ENCODE measurements at places on chromosomes 12 and 14.

GRCh38 chr12:128603573-128604115 lies 220.1 kb downstream of the SLC15A4 start:
- DNase-seq = no peak

DNA sequence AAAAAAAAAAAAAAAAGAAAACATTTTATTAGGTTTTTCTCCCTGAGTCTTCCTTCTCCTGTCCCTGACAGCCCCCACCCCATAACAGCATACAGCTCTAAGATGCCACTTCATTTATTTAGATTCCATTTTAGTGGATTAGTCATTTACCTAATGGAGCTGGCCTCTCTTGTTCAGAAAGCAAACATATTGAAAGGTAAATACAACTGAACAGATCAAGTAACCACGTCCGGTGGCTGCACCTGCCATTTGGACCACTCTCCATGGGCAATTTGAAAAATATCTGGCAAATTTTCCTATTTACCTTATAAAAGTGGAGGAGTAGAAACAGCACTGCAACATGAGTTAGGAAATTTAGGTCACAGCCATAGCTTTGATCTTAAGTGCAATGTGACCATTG lies 254.6 kb downstream of the C12orf42 start:
- no peak for DNase-seq

- DNase-seq = no peak
Measured at GRCh38 chr14:65101631-65102440, 481 bp downstream of the MAX start.

DNA sequence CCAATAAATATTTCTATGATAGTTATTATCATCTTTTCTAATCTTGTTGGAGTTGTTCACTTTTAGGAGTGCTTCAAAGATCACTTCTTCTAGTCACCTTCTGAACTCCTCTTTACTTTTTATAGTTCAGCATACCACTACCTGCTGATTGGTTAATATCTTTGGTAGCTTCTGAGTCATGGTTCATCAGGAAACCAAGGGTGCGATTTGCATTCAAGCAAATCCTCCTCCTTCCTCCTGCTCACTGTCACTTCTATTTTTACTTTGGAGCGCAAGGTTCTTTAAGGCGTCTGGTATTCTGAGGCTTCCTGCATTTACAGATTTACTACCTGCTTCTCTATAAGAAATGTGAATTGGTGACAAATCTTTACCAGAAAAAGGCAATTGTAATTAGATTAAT lies 24.0 kb downstream of the SYT1 start:
- no peak for DNase-seq

DNA sequence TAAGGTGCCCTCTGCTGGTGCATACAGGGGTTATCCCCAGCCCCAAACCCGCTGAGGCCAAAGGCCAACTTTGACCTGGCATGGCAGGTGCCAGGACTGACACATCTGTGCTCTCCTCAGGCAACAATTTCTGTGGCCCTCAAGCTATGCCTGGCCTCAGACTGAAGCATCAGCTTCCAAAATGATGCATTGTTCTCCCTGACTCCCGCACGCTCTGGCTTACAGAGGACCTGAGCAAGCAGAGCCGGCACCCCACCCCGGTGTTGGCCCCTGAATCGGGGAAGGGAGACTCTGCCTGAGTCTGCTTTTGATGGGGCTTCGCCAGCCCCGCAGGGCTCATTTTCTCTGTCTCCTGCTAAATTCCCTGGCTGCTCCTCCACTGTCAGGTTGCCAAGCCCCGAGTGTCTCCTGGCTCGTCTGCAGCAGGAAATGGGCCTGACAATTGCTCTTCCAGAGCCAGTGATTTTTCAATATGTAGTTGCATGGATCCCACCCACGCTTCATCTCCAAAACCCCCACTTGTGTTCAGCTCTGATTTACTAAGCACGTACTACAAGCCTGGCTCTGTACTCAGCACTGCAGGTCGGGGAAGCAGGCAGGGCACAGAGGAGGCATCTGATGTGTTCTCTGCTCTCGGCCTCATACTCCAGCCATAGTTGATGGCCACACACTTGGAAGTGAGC lies 126.1 kb downstream of the SLC38A6 start:
- no peak for DNase-seq

DNA sequence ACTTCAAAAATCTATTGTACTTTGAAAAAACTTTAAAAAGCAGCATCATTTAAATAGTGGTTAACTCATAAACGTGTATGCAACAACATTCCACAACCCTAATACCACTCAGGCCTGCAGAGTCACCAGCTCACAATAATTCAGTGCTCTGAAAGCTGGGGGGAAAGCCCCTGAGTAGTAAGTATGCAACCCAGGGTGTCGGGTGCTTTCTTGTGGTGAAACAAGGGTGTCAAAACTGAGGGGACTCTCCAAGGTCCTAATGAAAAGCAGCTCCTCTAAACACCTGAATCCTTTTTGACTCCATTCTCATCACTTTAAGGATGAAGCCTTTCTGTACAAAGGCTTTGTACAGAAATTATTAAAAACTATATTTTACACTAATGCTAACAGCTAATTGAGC lies 33.7 kb downstream of the FGFR1OP2 start:
- no peak for DNase-seq

DNA sequence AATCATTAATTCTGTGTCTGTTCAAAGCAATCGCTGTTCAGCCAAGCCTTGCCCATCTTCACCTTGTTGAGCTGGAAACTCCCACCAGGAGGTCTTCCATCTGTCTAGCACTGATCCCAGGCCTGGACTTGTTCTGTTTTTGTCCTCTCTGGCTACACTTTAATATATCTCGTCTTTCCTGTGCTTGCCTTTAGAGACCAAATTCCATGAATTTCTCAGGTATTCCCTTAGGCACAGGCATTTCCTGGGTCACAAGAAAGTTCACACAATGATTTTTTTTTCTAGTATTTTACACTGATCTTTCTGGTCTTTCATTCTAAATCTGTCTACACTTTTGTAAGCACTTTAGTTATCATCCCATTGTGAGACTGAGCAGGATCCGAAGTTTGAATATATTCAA lies 116.4 kb upstream of the CCND2 start:
- DNase-seq = no peak

GRCh38 chr12:74193191-74193590 lies 344.4 kb upstream of the ATXN7L3B start:
- no peak for DNase-seq

- no peak for DNase-seq
Measured at GRCh38 chr12:110266381-110266960, 14.6 kb upstream of the ATP2A2 start.

DNA sequence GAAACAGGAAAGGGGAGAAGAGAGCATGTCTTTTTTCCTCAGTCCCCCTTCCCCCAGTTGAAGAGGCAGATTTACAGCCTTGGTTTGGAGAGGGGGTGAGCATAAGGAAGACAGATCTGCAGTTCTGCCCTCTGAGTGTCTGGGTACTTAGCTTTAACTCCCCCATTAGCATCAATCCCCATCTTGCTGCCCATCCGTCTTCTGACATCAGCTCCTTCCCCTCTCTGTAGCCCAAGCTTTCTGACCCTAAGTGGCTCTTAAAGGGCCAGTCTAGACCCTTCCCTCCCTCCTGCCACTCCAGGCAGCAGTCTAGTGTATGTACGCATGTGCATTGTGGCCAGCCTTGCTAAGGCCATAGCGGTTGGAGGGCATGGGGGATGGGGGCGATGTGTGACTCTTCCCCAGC lies 7.3 kb downstream of the GPR84 start:
- DNase-seq = no peak

DNA sequence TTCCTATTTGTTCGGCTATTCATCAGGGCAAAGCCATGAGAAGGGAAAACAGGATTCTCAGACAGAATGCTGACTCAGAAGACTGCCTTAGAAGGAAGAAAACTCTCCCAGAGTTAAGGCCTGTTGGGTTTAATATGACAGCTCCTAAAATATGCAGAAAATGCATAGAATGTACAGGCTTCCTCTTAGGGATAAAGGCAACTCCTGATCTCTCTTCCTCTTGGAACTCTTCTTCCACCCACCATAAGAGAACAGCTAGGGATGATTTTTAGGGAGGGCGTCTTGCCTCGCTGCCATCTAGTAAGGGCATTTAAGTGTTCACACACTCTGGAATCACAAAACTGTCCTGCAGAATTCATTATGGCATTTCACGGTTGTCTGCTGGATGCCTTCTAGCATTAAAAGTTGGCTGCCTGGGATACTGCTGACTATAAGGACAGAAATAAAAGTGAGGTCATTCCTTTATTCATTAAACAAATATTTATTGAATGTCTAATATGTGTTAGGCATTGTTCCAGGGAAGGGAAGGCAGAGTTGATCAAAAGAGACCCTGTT lies 73.7 kb downstream of the DCAF5 start:
- DNase-seq = no peak

GRCh38 chr12:32605326-32606095 lies 73.6 kb upstream of the DNM1L start:
- no peak for DNase-seq

DNA sequence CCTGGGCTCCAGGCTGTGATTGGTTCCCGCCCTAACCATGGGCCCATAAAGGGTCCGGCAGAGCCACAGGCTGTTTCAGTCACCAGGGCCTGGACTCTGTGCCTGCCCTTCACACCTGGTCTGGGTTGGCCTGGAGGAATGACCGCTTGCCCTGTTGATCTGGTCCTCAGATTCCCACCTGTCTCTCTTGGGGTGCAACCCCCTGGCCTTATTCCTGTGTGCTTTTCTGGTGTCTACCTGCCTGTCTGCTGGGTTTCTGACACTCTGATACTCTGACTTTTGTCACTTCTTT lies 2.9 kb upstream of the KRT83 start:
- no peak for DNase-seq

- no peak for DNase-seq
Measured at GRCh38 chr12:47785036-47785886, 12.2 kb downstream of the SLC48A1 start.

GRCh38 chr14:70735043-70735442 lies 74.3 kb downstream of the MAP3K9 start:
- DNase-seq = no peak

DNA sequence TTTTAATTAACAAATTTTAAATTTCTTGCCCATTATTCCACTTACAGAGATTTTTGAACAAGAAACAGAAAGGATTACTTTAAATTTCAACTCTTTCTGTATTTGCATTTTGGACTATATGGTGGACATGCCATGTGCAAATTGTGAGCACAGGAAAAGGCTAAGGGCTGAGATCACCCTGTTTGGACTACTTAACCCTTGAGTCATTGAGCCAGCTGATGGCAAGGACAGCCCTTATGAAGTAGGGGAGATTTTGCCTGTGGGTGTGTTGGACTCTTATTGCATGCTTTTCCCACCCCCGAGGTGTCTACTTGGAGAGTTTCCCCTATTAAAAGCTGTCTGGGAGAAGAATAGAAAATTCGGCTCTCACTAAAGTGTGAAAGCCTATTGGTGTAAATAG lies 17.2 kb downstream of the DERA start:
- DNase-seq = no peak

DNA sequence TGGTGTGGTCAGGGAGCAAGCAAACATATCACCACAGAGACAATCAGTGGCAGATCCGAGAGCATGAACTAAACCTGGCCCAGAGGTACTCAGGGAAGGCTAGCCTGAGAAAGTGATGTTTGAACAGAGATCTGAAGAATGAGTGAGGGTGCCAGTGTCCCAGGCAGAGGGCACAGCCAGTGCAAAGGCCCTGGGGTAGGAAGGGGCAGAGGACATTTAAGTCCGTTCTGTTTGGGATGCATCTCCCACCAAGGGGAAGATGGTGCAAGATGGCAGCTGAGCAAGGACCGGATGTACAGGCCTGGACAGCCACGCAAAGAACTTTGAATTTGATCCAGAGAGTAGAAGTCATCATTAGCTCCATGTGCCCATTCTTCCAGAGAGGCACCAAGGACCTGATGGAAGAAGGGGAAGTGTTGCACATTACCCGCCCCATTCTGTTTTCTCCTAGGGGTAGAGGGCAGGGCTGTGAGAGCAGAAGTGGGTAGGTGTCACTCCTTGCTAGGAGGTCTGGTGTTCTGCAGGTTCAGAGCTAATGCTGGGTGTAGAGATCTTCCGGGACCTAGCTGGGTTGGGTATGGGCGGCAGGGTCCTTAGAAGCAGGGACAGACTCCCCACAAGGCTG lies 3.9 kb downstream of the DTX1 start:
- no peak for DNase-seq

DNA sequence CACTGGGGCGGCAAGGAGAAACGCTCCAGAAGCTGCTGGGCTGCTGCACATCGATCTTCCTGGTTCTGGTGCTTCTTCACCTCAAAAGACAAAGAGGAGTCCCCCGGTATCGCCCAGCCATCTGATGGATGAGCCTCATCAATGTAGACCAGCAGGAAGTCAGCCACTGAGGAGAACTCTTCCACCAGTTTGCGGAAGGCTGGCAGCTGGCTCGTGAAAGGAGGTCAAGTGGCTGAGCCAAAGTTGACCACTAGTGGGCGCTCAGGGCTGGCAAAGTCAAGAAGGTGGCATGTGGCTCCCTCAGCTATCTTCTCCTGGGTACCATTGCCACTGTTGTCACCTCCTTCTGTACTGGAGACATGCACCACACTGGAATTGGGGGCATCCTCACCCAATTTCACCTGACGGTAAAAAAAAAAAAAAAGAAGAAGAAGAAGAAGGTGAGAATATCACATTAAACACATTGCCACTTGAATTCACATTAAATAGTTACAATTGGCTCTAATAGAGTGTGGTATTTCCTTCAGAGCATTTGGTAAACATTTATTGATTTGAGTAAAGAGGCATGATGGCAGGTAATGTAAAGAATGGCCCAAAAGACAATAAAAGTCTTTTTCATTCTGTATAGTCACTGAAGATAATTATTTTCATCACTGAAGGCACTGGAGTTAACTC lies 8.3 kb downstream of the DIO2 start:
- DNase-seq = no peak

GRCh38 chr14:54813081-54813480 lies 89.5 kb downstream of the GCH1 start:
- no peak for DNase-seq

DNA sequence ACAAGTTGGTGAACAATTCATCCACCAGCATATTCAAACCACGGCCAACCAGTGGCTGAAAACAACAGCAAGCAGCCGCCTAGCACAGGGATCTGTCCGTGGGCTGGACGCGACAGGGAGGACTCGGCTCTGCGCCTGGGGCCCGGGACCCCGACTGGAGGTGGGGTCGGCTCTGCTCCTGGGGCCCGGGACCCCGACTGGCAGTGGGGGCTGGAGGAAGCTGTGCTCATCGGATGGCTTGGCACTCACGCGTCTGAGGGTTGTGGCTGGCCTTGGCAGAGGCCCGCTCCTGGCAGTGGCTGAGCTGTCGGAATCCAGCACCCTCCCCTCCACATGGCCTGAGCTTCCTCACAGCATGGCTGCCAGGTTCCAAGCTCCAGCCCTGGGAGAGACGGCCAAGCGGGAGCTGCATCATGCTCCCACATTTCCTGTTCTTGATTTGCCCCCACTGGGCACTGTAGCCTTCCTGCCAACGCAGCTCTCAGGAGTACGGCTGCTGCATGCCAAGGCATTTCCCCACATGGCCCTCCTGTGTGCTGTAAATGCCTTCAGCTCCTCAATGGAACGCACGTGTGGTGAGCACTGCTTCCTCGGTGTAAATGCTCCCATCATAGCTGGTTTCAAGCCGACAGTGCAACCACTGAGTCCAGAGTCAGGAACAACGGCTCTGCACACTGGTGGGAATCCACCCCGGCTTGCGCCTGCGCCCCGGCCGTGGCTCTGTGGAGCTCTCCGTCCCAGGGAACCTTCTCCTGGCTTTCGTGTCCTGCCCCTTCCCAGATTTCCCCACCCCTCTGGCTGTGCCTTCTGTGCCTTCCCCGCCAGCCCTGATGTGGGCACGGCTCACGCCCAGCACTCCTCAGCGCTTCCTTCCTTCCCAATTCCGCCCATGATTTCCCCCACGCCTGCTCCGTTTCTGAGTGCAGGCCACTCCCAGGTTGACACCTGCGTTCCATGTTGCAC lies 7.3 kb upstream of the GALNT9 start:
- DNase-seq = no peak
